ENCODE measurements at places on chromosomes 1 and 21.
A peak's percentile ranks its signal among the peaks of the same experiment; 100 is the strongest.

- DNase-seq, result no peak
Observed at GRCh38 chr1:158353303-158354075, at the start of gene CD1E. Gene CD1E, plus strand, starts transcription at chr1:158353894. Its CDS starts 95 bp downstream, at chr1:158353989.

GRCh38 chr1:93576346-93576745 lies 105.3 kb downstream of the BCAR3 start:
- DNase-seq, result no peak

DNA sequence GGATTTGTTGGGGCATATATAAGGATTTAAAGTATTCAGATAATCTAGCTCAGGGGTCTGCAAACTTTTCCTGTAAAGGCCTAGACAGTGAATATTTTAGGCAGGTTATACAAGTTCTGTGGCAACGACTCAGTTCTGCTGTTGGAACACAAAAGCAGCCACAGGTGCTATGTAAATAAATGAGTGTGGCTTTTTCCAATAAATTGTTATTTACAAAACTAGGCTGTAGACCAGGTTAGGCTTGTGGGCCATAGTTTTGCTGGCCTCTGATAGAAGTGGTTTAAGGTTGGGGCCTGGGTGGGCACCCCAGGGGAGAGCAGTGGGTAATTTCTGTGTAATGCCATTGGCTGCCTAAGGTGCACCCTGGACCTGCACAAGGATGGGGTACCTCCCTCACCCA lies 16.9 kb upstream of the IGFN1 start:
- DNase-seq, result no peak

- DNase-seq, result no peak
Observed at GRCh38 chr1:18069903-18070302, 37.7 kb upstream of the IGSF21 start.

- DNase-seq, result peak; percentile 78
Observed at GRCh38 chr1:204359474-204360255, at the start of gene PLEKHA6. Gene PLEKHA6, minus strand, starts transcription at chr1:204359929. Its CDS starts 86,202 bp downstream, at chr1:204273727.

DNA sequence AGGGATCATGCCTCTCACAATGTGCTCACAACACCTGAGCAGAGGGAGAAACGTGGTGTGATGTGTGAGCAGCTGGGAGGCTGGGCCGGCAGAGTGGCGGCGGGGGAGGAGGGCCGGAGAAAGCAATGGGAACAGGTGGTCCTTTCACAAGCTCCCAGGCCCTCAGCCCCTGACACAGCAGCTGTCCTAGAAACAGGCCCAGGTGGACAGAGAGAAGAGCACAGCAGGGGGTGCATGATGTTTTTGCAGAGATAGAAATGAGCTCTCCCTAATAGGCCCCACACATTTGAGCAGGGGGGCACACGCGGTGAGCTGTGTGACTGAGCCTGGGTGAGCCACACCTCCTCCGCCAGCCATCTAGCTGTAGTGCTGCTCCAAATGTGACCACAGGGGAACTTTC lies 7.6 kb upstream of the RGS16 start:
- no peak for DNase-seq

GRCh38 chr1:178412400-178412770 lies 84.4 kb downstream of the CLEC20A start:
- no peak for DNase-seq

DNA sequence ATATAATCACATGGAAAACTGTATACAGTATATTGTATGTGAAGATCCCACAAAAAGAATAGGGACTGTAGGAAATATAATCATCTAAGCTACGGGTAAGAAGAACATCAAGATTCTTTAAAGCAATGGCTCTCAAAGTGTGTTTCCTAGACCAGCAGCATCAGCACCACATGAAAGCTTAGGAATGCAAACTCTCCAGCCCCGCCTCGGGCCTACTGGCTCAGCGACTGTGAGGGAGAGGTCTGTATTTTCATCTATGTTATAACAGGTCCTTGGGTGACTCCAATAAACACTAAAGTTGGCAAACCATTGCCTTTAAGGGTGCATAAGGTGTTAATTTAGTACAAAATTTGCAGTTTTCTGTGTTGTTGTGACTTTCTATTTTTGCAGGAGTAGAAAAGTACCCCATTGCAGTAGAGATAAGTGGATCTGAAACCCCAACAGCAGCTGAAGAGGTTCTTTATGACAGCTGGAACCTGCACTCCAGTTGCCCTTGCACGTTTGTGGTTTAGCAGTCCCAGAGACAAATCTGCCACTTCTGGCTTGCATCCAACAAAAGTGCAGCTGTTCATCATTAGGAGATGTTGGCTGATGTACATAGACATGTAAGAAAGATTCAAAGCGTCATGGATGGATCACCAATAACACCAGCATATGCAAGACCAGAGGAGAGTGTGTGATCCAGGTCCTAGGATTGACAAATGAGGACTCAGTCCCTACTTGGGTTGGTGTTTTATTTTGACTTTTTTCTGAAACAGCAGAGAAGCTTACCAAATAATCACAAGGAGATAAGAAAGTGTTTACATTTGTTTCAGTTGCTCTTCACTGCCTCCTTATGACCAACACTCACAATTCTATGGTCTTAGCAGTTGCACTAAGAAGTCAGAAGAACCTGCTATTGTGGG lies 15.9 kb upstream of the IFNAR1 start:
- no peak for DNase-seq

All from nucleus accumbens (tissue), 56 donors.